ENCODE measurements at places on chromosomes 12 and 14.

- no peak for DNase-seq
Observed at GRCh38 chr12:124510301-124510970, 57.0 kb downstream of the NCOR2 start.

DNA sequence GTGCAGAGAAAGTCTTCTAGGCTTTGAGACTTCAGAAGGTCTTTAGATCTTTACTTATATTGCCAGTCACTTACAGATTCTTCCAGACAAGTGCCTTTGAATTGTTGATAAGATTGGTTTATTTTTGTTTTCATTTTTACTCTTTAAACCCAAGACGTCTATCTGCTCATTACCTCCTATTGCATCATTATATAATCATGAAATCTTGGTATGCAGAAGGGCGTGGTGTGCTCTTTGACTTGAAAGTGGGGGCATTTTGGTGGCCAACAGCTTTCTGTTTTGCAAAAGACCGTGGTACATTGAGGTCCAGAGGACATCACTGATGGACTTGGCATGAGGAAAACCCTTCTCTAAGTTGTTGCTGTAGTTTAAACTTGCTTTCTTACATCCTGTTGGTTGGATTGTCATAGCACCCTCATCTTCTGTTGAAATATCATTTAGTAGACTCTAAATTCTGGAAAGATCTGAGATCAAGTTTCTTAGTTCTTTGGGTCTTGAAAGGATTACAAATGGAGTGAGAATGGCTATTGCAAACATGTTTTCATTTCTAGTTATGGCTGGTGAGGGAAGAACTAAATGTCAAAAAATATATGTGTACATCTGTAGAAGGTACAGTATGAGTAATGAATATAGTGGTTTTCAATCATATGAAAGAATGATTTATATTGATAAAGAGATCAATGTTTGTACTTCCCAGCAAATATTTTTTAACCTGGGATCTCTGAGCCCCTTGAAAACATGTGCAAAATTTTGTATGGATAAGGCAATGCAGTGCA is 441.8 kb downstream of the NRXN3 start:
- no peak for DNase-seq

DNA sequence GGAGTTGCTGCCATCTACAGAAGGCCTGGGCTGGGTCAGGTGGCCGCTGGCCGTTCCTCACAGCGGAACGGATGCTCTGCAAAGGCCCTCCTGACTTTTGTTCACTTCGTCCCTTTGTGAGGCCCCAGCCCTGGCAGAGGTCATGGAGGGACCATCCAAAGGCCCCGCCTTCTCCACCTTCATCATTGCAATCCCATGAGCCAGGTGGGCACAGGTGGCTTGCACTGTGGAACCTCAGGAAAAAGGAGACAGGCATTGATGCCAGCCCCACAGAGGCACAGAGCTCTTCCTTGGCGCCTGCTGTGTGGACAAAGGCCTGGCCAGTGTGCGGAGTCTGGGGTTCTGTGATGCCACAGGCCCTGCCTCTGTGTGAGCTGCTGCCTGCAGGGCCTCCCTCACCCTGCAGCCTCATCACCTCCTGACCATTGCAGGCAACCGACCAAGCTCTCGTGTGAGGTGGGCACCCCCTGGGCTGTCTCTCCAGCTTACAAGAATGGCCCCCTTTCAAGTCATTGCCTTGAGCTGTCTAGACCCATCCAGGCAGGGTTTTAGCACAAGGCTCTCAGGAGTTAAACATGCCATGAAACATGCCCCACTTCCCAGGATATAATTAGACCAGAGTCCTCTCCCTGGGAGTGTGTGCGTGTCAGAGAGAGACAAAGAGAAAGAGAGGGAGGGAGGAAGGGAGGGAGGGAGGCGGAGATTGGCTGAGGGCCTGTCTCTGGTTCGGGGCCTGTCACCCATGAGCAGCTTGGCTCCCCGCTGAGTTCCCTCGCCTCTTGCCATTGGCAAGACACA is 19.3 kb downstream of the NFKBIA start:
- peak; percentile 94 for DNase-seq

DNA sequence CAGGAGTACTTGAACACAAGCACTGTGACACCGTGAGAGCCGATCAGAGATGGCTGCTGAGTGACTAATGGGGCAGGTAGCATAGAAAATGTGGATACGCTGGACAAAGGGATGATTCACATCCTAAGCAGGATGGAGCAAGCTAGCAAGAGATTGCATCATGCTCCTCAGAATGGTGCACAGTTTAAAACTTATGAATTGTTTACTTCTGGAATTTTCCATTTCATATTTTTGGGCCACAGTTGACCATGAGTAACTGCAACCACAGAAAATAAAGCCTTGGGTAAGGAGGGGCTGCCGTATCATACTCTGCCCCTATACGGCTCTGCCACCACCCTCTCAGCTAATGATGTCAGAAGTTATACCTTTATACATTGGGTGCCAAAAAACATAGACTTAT is 23.3 kb upstream of the MARK3 start:
- DNase-seq = peak; percentile 96

DNA sequence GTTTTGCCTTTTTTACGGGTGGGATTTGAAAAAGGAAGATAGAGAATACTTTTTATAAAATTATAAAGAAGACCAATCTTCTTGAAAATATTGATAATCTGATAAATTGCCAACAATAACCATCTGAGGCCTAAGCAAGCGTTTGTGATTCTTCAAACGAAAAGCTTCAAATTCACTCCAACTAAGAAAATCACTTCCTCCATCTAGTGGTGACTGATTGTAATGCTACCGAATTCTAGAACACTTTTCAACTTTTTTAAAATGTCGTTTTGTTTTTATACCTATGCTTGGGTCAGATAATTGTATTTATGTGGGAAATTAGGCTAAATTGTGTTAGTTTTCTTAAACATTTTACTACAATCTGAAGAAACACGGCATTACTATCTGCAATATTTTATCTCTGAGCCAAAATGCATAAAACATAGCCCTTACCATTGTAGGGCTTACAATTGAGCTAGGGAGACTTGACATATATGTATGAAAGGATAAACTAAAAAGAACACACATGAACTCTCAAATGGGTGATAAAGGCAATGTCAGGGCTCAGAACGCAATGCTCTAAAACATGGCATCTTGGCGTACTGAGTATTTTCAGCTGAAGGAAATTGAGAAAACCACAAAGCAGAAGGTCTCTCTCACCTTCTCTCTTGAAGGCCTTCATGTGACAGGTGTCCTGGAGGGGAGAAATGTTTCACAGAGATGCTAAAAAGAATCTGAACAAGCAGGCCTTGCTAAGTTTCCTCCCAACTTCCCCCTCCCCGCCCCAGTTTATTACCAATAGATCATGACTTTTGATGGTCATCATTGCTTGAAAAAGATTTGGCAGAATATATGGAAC is 36.8 kb upstream of the G2E3 start:
- DNase-seq = peak; percentile 37

DNA sequence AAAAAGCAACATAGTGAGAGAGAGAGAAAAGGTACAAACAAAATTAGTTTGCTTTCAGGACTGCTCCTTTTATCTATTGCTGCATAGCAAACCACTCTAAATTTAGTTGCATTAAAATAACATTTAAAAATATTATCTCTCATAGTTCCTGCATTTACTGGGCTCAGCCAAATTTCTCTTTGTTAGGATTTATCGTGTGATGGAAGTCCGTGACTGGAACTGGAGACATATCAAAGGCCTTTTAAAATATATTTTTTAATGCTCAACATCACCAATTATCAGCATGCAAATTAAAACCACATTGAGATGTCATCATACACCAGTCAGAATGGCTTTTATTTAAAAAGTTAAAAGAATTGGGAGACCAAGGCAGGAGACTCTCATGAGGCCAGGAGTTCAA is 107.6 kb upstream of the SYT1 start:
- DNase-seq = no peak

DNA sequence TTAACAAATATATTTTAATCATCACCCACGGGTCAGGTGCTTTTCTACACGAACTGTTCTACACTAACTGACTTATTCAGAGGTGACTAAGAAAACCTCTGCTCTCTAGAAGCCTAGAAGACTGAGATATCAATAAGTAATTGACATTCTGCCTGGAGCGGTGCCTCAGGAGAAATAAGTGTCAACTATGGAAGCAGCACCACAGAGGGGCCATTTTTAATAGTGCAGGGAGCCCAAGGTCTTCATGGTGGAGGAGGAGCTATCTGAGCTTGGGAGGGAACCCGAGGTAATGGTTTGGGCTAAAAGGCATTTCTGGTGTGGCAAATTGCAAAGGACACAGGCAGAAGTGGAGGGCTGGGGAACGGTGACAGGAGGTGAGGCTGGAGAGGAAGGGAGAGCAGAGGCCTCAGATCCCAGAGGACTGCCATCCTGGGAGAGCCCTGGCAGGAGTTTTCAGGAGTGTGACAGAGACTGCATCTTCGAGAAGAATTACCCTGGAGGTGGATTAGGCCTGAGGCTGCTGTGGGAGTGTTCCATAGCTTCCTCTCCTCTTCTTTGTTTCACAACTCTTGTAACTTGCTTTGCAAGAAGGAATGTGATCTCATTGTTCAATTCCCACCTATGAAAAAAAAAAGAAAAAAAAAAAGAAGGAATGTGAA is 123.1 kb downstream of the NPAS3 start:
- no peak for DNase-seq

DNA sequence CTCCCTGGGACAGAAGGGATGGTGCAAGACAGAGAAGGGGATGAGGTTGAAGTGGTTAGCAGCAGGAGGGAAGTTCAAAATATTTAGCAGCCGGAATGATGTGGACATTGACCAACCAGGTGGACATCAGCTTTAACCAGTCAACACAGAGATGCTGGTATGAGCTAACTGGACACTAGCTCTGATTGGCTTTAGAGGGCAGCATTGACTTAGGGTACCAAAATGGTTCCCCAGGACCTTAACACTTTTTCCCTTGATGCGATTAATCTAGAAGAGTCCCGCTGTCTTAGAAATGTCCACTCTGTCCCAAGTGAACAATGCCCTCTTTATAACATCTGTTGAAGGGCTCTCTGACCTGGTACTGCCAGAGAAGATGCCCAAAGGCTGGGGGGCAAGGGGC is 134.0 kb upstream of the GSC start:
- no peak for DNase-seq

DNA sequence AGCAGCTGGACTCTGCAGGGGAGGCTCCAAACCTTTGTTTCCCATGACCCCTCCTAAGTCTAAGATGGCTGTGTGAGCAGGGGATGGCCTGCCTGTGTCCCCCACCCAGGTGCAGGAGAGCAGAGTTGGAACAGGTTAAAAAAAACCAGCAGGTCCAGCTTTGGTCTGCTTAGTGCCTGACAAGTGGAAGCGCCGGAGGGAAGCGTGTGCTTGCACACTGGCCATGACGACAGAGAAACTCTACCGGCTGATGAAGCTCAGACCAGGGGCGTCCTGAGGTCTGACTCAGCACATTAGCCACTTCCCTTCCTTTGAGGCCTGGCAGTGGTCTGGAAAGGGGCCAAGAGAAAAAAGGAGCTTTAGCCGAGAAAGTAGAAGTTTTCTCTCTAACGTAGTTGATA is 280.1 kb downstream of the VRK1 start:
- DNase-seq = peak; percentile 92

GRCh38 chr14:69495341-69495921 is 10.9 kb downstream of the PLEKHD1 start:
- no peak for DNase-seq
